ENCODE measurements at places on chromosomes 5 and 9.

GRCh38 chr5:116577064-116577788 lies 2.6 kb upstream of the SEMA6A start:
- DNase-seq = peak; percentile 5

- no peak for DNase-seq
Measured at GRCh38 chr5:135031813-135032694, 2.0 kb downstream of the PITX1 start.

- no peak for DNase-seq
Measured at GRCh38 chr5:74320526-74320925, 320.0 kb downstream of the ENC1 start.

- DNase-seq = no peak
Measured at GRCh38 chr9:120572472-120572871, 7.5 kb downstream of the CDK5RAP2 start.

- no peak for DNase-seq
Measured at GRCh38 chr5:80277191-80277590, 21.3 kb upstream of the SERINC5 start.

DNA sequence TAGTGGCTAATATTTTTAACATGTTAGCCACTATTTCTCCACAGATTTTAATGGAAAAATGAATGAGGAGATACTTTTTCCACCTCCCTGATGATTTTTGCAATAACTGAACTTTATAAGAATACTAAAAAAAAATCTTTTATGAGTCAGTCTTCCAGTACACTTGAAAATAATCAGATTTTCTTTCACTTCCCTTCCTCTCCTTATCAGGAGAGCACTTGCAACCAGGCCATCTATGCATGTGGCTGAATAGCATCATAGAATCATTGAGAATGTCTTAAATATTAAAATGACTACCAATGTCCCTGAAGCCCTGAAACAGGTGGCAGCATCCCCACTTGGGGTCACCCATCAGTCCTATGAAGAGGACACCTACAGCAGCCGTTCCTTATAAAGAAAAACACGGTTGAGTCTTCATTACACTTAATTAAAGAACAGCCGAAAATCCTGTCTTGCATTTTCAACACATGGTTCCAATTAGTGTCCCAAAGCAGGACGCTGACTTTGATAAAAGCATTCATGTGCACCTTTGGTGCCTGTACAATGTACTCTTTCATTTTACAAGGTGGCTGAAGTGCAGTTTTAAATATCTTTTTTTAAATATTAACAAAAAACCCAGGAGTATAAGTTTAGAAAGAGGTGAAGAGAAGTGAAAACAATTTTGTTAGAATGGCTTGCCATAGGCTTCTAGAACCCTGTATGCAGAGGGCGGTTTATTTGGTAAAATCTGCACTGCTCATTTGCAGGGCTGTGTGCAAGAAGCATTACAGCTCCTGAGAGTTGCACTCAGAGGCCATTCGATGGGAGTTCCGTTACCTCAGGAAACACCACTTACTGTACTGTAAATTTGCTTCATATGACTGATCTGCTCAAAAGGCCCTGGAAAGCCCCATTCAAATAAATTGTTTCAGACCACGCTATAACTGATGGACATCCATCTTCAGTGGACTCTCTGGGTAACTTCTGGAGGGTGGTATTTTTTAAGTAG lies 106.9 kb upstream of the VCAN start:
- DNase-seq = no peak

- no peak for DNase-seq
Measured at GRCh38 chr5:169202969-169203368, 98.0 kb downstream of the SLIT3 start.

GRCh38 chr9:136619742-136620440 lies 42.8 kb upstream of the EGFL7 start:
- no peak for DNase-seq

GRCh38 chr9:94996641-94997040 lies 270.1 kb downstream of the AOPEP start:
- DNase-seq = no peak

GRCh38 chr5:181246276-181247049 lies 2.8 kb upstream of the RACK1 start:
- no peak for DNase-seq

DNA sequence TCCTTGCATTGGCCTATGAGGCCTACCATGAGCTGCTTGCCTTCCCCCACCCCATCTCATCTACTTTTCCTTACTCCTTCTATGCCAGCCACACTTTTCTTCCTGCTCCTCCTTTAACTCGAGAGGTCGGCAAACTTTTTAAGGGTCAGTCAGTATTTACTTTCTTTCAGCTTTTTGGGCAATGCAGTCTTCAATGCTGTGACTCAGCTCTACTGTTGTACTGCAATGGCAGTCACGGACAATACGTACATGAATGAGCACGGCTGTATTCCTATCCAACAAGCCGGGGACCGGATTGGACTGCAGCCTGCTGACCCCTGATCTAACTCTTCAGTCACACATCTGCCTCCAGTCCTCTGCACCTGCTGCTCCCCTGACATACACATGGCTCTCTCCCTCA lies 602 bp upstream of the ACTL7A start:
- no peak for DNase-seq

DNA sequence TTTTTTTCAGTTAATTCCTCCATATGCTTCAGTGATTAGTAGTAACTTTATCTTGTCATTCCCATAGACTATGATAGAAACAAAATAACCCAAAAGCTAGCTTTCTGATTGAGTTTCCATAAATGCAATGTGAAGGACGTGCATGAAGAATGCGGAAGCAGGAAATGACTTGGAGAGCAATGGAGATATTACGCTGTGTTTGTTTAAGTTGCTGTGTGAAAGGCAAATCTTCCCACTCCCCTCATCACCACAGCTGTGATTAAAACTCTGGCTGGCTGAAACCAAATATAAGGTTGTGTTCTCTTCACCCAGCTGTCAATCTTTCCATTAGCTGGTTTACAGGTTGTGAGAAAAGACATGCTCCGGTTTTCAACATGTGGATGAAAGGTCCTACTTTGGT lies 83.9 kb downstream of the NR2F1-AS1 start:
- no peak for DNase-seq

DNA sequence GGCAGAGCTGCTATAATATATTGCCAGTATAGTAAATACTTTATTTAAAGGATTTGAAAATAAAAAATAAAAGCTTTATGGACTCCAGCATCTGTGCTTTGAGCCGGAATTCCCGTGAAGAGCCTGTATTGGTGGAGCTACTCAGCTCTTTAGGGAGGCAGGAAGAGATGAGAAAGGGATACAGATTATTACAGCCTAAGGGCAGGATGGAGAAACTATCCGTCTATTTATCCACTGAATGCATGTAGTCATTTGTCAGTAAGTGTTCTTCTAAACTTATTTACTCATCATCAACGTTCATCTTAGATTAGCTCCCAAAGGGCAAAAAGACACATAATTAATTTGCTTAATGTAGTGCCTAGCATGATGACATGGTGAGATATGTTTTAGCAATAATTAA lies 48.4 kb downstream of the SLC1A1 start:
- DNase-seq = no peak

GRCh38 chr9:8685825-8686224 lies 886.2 kb upstream of the DMAC1 start:
- no peak for DNase-seq

- no peak for DNase-seq
Measured at GRCh38 chr9:85428230-85428629, 313.5 kb downstream of the AGTPBP1 start.

DNA sequence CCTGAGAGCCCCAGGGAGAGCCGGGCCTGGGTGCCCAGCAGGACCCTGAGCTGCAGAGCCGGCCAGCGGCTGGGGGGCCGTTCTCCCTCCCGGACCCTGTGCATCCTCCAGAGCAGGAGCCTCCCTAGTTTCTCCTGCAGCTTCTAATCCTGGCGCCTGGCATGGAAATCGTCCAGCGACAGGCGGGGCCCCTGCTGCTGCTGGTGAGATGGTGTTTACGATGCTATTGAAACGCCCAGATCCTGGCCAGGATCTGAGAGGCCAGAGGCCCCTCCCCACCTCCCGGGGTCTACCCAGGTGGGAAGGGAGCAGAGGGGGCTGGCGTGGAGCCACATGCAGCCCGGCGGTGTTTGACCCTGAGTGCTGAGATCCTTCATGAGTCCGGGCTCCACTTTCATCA lies 38.2 kb upstream of the CEP72 start:
- DNase-seq = peak; percentile 44

- no peak for DNase-seq
Measured at GRCh38 chr9:18404434-18405029, 69.4 kb upstream of the ADAMTSL1 start.

DNA sequence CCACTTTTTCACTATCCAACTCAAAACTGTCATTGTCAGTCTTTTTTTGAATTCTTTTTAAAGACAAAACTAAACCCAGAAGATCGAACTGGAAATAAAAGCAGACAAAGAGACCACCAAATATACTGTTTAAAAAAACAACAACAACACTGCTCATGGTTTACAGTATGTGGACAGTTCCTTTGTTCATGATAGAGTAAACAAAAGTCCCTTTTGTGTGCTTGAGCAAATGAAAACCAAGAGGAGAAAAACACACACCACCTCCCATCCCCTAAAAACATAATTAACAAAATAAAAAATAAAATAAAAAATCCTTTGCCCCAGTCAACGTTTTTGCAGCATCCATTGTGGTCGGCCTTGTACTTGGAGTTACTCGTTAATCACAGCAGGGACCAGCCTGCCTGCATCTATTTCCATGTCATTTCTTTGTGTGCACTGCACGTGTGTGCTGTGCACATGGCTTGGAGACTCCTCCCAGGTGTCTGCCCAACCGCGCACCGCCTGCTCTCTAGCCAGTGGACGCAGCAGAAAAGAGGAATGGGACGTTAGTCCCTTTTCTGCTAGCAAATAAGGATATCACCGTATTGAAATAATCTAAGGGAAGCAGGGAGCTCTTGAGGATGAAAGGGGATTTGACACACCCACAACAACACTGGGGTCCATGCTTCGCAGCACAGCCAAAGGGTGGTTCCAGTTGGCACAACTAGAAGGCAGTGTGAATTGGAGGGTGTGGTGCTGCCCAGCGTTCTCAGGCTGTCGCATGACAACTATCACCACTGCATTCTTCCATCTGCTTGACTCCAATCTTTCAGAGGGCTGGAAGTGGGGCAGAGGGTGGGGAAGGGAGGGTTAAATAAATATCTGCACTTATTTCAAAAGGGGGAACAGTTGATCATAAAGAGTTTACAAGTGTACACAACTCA lies 130.0 kb downstream of the SEMA6A start:
- no peak for DNase-seq

- no peak for DNase-seq
Measured at GRCh38 chr5:39816866-39817265, 392.1 kb upstream of the DAB2 start.

GRCh38 chr9:17750269-17750668 lies 171.4 kb downstream of the SH3GL2 start:
- no peak for DNase-seq

GRCh38 chr5:107296572-107296971 lies 374.2 kb downstream of the EFNA5 start:
- DNase-seq = no peak

DNA sequence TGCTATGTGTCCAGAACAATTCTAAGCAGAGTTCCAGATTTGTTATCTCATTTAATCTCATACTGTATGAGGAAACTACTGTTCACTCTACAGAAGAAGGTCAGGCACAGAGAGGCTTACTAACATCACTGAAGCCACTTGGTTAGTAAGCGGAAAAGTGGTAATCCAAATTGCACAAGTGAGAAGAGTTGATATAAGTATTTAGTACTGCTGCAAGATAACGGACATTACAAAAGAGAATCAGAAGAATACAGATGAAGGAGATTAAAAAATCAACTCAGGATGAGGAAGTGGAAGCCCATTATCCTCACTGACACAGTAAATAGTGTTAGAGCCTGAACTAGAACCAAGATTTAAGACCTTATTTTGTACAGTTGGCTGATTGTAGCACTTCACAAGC lies 22.3 kb upstream of the TLR4 start:
- no peak for DNase-seq

DNA sequence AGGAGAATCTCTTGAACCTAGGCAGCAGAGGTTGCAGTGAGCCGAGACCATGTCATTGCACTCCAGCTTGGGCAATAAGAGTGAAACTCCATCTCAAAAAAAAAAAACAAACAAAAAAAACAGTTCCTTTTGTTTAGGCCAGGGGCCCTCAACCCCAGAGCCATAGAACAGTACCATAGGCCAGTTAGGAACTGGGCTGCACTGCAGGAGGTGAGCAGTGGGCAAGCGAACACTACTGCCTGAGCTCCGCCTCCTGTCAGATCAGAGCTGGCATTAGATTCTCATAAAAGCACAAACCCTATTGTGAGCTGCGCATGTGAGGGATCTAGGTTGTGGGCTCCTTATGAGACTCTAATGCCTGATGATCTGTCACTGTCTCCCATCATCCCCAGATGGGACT lies 49.1 kb upstream of the SUB1 start:
- DNase-seq = no peak

GRCh38 chr5:16974981-16975380 lies 38.9 kb upstream of the MYO10 start:
- DNase-seq = no peak

GRCh38 chr9:29778281-29778849 lies 2205.1 kb upstream of the C9orf72 start:
- DNase-seq = no peak

DNA sequence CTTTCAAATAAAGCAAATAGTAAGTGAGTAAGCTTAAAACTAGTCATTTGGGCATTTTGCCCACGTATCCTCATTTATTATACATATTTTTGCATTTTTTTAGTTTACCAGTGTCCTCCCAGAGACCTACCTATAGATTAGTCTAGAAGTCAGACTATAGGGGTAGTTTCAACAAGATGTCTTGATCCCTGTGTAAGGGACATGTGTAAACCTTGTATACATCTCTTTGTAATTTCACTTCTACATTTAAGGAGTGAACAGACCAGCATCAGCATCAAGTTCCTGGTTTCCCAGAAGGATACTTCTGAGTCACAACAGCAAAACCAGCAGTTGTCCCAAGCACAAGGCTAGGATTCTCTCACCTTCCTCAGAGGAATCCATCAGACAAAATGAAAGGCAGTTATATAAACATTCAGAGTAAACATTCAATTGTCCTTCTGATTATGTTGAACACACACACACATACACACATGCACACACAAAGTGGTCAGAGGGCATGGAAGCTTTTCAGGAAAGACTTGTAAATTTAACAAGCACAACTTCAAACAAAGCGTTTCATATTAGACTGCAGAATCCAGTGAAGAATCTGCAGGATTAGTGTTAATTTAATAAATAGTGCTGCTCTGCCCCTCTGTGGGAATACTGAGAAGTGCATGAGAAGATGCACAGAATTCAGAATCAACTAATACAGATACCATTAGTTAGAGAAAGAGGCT lies 55.4 kb downstream of the HINT1 start:
- peak; percentile 46 for DNase-seq

- no peak for DNase-seq
Measured at GRCh38 chr5:161382685-161383084, 163.8 kb downstream of the GABRB2 start.

- DNase-seq = no peak
Measured at GRCh38 chr5:127392762-127393161, 102.2 kb downstream of the MEGF10 start.

DNA sequence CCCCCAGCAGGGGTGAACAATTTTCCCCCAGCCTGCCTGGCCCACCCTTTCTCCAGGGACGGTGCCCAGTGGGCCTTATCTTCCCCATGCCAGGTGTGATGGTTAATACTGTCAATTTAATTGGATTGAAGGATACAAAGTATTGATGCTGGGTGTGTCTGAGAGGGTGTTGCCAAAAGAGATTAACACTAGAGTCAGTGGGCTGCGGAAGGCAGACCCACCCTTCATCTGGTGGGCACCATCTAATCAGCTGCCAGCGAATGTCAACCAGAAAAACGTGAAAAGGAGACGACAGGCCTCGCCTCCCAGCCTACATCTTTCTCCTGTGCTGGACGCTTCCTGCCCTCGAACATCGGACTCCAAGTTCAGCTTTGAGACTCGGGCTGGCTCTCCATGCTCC lies 5.6 kb upstream of the FUT7 start:
- DNase-seq = no peak

- DNase-seq = no peak
Measured at GRCh38 chr5:73983644-73984043, 357.6 kb downstream of the ARHGEF28 start.

Data from NCI-H526 (cell line).